OCI-LY7 (cell line): ENCODE measurements at places on chromosomes 3 and 15. TPM values are rescaled to one million over a fixed set of nuclear protein-coding genes. Genes with fewer than 3 reads are reported as not detected.

DNA sequence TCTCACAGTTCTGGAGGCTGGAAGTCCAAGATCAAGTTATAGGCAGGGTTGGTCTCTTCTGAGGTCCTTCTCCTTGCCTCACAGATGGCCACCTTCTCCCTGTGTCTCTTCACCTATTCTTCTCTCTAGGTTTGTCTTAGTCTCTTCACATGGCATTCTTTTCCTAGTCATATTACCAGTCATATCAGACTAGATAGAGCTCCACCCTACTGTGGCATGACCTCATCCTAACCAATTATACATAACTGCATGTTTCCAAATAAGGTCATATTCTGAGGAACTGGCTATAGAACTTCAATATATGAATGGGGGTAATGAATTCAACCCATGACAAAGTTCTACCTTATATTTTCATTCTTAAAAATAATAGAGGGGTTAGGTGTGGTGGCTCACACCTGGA is 196.4 kb upstream of the UBE3A start:
- no peak for DNase-seq

DNA sequence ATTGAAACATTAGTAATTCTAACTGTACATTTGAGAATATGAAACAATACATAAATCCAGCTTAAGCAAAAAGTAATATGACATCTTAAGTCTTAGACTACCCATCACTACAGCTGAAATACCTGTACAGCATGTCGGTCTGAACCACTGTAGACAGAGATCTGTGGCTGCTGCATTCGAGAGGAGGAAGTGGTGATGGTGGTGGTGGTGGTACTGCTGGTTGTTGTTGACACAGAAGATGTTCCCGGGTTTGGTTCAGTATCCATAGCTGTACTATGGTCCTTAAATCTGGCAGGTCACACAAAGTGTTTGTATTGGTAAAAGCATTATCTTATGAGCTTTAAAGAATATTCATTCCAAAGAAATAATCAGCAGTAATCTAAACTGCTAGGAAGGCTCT is 2.9 kb downstream of the PHC3 start:
- peak; percentile 38 for DNase-seq

DNA sequence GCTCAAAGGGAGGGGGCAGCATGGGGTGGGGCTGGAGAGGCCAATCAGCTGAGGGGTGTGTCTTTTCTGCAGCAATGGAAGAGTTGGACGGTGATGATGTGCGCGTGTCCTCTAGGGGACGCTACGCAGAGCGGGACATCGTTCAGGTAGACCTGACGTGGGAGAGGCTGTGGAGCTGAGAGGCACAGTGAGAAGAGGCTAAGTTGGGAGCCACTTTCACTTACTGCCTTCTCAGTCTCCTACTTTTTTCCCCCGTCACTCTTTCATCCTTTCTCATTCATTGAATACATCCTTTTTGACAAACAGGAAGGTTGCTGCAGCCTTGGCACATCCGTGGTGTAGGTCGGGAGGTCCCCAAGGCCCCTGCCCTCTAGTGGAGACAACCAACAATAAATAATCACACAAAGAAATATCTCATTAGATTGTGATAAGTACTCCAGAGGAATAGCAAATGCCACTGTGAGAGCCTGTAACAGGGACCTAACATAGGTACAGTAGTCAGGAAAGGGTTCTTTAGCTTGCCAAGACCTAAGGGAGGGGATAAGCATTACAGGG is 4.4 kb upstream of the BRPF1 start:
- DNase-seq = peak; percentile 84

- DNase-seq = no peak
Observed at GRCh38 chr3:39752751-39753150, 56.7 kb upstream of the MYRIP start.

DNA sequence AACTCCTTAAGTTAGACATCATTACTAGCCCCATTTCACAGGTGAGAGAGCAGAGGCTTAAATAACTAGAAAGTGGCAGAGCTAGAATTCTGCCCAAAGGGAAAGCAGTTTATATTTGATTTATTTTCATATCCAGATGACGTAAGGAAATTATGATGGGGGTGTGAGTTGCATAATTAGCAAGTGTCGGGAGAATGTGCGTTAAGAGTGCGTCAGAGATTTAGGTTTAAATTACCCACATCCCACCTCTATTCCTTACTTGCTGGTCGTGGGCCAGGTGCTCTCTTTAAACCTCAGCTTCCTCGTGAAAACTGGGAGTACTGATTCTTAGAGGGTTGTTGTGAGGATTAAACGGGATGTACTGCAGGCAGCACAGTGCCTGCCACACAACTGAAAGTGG is 32.3 kb downstream of the FSTL1 start:
- no peak for DNase-seq

The CRELD1 gene
- 20.9 and 21.6 TPM in 2 replicates for total RNA-seq
